Mesendoderm (in vitro differentiated cells): ENCODE measurements at places on chromosomes 1 and 21.
A peak's percentile ranks its signal among the peaks of the same experiment; 100 is the strongest.

- peak; percentile 90 for DNase-seq
Measured at GRCh38 chr1:224497714-224498573, 63.3 kb upstream of the WDR26 start.

DNA sequence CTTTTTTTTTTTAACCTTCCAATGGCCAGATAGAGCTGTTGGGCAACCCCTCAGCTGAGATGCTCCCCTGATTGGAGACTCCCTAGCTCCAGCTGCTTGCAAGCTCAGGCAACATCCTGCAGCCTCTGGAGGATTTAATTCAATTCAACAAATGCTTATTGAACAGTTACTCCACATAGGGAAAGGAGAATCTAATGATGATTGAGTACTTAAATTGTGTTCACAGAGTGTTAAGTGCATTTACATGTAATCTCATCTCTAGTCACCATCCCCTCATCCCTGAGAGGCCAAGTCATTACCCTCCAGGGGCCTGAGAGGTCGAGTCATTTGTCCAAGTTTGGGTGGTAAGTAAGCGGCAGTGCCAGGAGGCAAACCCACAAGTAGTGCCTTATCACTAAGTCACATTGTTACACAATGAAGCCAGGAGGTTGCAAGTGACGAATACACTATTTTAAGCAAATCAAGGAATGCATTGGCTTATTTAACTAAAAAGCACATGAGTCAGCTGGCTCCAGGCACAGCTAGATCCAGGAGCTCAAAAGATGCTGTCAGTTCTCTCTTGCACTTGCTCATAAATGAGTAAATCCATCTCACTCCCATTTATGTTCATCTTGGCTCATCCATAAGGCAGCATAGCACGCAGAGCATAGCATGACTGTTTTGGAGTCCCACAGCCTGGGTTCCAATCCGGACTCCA, 64.3 kb downstream of the OPTC start:
- peak; percentile 93 for DNase-seq

- no peak for DNase-seq
Measured at GRCh38 chr21:14569026-14569621, 23.0 kb upstream of the SAMSN1 start.

GRCh38 chr21:42461881-42462877, 33.8 kb downstream of the RSPH1 start:
- DNase-seq: peak; percentile 90

DNA sequence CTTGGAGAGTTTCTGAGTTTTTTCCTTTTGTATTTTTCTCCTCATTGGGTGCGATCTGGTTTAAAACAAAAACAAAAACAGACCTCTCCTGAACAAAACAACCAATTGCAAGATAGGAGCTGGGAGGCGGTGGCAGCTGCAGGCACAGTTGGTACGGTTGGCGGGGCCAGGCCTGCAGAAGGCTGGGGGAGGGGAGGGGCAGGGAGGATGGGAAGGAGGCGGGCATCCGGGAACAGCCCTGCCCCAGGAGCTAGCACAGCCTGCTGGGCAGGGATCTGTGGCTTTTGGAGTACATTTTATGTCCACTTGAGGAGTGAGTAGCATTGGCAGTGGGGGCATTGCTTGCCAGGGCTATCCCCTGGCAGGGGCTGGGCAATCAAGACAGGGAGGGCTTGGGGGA, 5.2 kb downstream of the CAPN9 start:
- peak; percentile 48 for DNase-seq

- DNase-seq: no peak
Measured at GRCh38 chr1:18973446-18973955, 17.0 kb upstream of the IFFO2 start.

- DNase-seq: peak; percentile 15
Measured at GRCh38 chr1:57157818-57158603, 192.2 kb upstream of the C8B start.

- DNase-seq: no peak
Measured at GRCh38 chr1:42733415-42734200, 6.4 kb downstream of the CLDN19 start.

- no peak for DNase-seq
Measured at GRCh38 chr1:221704306-221704705, 37.6 kb downstream of the DUSP10 start.

GRCh38 chr1:169234780-169235179, 128.3 kb downstream of the ATP1B1 start:
- no peak for DNase-seq

- peak; percentile 89 for DNase-seq
Measured at GRCh38 chr1:151047925-151048644, 534 bp downstream of the C1orf56 start.

- DNase-seq: no peak
Measured at GRCh38 chr1:198597690-198598430, 41.0 kb upstream of the PTPRC start.

DNA sequence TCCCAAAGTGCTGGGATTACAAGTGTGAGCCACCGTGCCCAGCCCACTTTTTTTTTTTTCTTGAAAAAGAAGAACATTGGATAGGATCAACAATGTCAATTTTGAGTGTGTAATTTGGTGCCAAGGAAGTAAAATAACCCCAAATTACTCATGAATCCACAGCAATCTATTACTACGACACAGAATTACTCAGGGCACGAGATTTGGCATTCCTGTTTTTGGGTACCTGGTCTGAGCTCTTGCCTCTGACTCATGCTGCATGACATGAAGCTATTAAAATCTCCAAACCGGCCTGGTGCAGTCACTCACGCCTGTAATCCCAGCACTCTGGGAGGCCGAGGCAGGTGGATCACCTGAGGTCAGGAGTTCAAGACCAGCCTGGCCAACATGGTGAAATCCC, 10.4 kb downstream of the RNF19B start:
- no peak for DNase-seq

- peak; percentile 58 for DNase-seq
Measured at GRCh38 chr1:204564835-204565234, 48.6 kb downstream of the MDM4 start.

- DNase-seq: no peak
Measured at GRCh38 chr1:208101661-208102431, 142.3 kb downstream of the PLXNA2 start.

DNA sequence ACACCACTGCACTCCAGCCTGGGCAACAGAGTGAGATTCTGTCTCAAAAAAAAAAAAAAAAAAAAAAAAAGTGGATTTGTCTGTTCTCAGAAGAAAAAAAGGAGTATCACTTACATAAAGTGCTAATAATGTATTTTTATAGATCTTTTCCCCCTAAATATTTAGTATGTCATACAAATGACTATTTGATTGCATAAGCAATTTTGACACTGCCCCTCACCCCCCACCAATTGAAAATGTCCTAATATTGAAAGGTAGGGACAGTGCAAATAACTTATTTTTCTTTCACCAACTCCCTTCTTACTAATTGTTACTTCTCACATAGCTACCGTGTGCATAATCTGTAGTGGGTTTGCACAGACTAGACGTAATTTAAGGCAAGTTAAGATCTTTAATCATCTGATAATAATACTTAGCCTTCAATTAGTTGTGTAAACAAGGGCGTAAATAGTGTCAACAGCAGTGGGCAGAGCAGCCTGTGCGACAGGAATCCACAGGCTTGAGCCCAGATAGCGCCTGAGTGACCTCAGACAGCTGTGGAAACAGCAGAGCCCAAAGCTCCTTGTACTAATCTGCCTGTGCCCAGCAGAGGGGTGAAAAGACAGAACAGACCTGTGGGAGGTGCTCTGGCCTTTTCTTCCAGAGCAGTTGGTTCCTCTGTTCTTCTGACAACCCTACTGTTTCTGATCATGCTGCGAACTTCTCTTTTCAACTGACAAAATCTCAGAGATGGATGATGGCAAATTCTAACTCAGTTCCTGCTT, 4.5 kb upstream of the IER5 start:
- DNase-seq: peak; percentile 85

GRCh38 chr1:27517301-27517700, 27.3 kb upstream of the WASF2 start:
- DNase-seq: no peak

- DNase-seq: no peak
Measured at GRCh38 chr1:177923441-177923840, 46.4 kb downstream of the SEC16B start.

DNA sequence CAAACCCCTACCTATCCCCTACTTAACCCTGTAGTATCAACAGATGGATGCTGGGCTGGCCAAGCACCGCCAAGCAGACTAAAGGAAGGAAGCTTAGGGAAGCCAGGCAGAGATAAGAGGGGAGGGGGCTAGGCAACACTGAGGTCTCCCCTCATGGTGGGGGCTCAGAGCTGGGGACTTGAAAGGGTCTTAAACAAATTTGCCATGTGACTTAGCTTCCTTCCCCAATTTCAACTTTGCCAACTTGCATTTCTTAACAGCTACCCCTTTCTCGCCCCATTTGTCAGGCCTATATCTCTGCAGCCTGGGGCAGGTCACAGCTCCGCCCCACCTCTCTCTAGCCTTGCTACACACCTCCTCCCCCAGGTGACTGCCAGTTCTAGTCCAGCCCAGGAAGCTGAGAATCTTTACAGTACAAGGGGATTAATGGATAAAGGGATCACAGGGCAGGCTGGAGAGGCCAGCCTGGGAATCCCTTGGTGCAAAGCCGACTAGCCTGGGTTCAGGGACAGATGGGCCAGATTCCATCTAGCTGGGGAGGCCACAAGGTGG, 3.4 kb downstream of the KIF21B start:
- peak; percentile 91 for DNase-seq

DNA sequence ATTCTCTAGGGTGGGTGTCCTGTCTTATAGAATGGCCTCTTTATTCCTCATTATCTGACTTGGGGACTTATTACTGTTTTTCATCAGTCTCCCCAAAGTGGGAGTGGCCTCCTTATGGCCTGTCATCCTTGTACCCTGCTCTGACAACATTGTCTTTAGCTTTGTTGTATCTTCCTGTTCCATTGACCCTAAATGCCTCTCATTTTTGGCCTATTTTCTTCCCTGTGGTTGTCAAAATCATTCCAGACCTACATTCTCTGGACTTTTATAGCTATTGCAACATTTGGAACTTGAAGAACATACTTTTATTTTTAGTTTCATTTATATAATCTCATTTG, 9.7 kb downstream of the SFT2D2 start:
- no peak for DNase-seq

GRCh38 chr1:45410850-45411509, 70.7 kb upstream of the MUTYH start:
- DNase-seq: no peak

DNA sequence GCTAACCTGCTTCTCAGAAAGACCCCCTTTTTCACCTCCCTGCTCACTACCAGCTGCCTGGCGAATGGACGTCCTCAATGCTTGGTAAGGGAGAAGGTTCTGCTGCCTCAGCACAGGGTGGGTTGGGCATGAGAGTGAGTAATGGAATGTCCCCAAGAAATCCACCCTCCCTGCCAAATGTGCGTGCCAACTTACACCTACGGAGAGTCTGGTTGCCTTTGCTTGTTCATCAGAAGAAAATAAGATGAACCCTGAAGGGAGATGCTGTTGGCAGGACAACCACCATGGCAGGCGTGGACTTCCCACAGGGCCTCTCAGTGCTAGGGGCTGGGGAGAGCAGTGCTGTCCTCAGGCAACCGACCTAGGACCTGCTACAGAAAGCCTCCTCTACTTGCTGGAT, 106.0 kb downstream of the XCL2 start:
- no peak for DNase-seq

- DNase-seq: no peak
Measured at GRCh38 chr21:28805885-28806284, 186.8 kb downstream of the LTN1 start.

DNA sequence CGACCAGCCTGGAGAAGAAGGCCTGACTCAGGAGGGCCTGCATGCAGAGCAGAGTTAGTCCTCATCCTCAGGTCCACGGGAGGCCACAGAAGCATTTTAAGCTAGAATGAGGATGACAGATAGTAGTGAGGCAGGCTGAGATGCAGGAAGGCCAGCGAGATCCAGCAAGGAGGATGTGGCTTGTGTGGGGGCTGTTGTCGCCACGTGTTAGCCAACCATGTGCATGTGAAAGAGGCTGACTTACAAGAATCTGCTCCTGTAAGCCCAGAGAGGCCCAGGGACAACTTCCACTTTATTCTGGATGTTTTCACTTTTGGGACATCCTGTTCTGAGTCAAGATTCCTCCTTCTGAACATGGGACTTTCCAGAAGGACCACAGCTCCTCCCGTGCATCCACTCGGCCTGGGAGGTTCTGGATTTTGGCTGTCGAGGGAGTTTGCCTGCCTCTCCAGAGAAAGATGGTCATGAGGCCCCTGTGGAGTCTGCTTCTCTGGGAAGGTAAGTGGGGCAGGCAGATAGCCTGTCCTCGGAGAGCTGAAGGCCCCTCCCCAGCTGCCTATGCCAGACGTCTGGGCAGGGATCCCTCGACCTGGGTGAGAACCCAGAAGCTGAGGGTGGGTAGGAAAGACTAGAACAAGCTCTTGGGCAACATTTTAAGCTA, at the start of gene SLAMF8:
TSS of gene SLAMF8 (plus strand) at position 433 of the 661 bp plus-strand sequence. CDS start at position 459, 26 bp downstream.
- DNase-seq: no peak

GRCh38 chr1:232192781-232193450, 437.0 kb downstream of the SIPA1L2 start:
- DNase-seq: no peak

GRCh38 chr1:177305040-177306018, 134.6 kb downstream of the BRINP2 start:
- DNase-seq: peak; percentile 80

DNA sequence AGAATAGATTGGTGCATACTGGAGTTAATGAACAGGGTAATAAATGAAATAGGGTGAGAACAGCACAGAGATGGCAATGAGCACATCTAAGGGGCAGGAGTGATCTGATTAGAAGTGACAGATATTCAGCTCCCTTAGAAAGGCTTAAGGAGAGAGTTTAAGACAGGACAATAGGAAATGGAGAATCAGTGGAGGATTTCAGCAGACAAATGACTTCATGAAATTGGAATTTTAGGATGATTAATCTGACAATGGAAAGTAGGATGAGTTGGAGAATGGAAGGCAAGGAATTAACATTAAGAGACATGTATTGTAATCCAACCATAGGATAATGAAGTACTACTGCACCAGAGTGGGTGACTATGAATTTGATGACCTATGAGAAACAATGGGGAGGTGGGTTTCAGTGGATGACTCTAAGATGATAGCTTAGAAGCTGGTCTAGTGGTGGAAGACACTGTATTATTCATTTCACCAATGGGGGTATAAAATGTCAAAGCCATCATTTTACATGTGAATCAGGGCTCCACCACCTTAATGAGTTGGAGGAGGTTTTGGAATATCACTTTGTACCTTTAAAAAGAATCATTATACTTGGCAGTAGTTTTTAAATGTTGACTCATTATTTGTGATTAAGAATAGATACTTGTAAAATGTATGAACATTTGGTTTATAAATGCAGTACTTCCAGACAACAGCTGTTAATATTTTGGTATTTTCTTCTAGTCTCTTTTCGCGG, 139.1 kb downstream of the PLA2G4A start:
- peak; percentile 76 for DNase-seq

DNA sequence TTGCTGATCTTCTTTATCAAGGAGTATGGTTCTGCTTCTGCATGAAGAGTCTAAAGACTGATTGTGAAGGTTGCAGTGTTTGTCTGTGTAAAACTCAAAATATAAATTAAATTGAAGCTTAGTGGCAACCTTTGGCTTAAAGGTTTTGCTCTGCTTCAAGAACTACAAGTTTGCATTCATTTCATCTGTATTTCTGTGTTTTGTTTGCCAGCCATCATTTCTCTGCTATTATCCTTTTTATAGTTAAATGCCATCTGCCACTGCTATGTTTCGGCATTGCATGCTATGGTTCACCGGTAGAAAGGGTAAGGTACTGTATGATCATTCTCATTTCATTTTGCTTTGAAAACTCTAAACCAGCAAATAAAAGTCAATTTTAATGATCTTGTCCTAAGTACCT, 52.9 kb downstream of the OSBPL9 start:
- no peak for DNase-seq
